Caudate nucleus (tissue), 63 donors: ENCODE measurements at places on chromosomes 7 and 10.
A peak's percentile ranks its signal among the peaks of the same experiment; 100 is the strongest.

DNA sequence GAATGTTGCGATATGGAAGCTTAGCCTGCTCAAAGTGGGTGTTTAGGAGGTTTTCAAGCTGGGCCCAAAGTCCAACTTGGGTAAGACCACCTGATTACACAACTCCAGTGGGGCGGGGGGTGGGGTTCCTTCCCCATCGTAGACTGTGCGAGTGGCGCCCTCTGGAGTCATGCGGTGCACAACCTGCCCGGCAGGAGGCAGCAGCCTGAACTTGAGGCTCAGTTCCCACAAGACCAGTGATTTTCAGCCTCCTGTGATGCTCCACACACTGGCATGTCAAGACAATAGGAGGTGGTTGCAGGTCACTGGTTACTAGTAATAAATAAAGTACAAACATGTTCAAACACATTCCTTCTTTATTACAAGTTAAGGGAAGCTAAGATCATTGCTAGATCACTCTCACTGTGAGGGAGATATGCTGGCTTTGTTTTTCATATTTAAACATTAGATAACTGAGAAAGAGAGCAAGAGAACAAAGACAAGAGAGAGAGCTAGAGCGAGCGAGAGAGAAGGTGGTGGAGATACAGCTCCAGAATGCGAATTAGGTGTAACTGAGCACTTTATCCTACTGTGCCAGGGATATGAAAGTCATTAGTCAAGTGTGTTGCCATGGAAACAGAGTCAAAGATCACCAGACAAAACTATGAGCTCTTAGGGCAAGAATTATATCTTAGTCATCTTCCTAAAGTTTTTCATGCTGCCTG is 97.4 kb upstream of the BMPER start:
- no peak for DNase-seq

GRCh38 chr10:11328264-11329061 is 283.0 kb downstream of the USP6NL start:
- no peak for DNase-seq

- DNase-seq = no peak
These were observed 256.9 kb downstream of the STK31 start for GRCh38 chr7:23966941-23967340.

- no peak for DNase-seq
These were observed 83.4 kb upstream of the NUPR2 start for GRCh38 chr7:56199639-56200038.

GRCh38 chr7:23713285-23714149 is 3.5 kb downstream of the STK31 start:
- no peak for DNase-seq

- peak; percentile 60 for DNase-seq
These were observed 488.8 kb upstream of the ZMIZ1 start for GRCh38 chr10:78579995-78580394.

DNA sequence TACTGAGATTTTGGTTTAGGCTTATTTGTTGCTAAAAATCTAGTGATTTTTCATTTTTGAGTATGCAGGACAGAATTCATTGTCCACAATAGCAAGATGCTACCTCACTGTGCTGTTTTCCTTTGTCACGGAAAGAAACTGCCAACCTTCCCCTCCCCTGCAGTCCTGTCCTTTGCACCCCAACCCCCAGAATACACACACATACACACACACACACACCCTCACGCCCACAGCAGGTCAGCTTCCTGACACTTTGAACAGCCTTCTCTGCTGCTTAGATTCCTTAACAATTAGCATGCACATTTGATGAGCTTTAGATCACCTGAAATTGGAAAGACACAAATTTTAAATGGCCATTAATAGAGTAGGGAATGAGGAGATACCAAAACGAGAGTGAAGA is 32.1 kb downstream of the ARMC3 start:
- DNase-seq = no peak

- DNase-seq = no peak
These were observed 54.1 kb downstream of the NOD1 start for GRCh38 chr7:30424506-30424905.
